ENCODE measurements at places on chromosomes 2 and 18.

DNA sequence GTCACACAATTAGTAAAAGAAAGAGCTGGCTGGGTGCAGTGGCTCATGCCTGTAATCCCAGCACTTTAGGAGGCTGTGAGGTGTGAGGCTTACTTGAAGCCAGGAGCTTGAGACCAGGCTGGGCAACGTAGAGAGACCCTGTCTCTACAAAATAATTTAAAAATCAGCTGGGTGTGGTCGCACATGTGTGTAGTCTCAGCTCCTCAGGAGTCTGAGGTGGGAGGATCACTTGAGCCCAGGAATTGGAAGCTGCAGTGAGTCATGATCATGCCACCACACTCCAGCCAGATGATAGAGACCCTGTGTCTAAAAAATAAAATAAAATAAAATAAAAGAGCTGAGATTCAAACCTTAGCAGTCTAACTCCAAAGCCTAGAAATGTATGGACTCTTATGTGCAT is 39.0 kb upstream of the NEDD4L start:
- no peak for DNase-seq

DNA sequence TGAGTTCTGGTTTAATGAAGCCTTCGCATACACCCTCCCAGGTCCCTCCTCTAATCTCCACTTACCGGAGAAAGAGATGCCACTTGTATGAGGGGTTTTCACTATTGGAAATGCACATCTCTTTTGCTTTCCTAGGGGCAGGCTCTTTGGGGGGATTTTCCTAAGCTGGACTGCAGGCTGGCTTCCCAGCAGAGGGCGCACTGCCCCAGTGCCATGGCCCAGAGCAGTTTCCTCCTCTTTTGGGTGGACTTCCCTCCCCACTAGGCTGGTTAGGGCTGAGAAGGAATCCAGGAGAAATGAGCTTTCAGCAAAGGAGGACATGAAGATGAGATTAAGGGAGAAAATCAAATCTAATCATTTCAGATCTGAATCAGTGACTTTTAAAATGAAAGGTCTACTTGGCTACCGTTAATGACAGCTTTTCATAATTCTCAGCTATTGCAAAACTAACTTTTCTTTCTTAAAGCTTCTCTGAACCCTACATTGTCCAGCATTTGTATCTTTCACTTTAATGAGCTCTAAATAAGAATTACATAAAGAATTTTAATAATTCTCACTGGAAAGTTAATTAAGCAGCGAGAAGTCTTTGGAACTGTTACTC is 784.1 kb upstream of the FANCL start:
- DNase-seq: no peak

DNA sequence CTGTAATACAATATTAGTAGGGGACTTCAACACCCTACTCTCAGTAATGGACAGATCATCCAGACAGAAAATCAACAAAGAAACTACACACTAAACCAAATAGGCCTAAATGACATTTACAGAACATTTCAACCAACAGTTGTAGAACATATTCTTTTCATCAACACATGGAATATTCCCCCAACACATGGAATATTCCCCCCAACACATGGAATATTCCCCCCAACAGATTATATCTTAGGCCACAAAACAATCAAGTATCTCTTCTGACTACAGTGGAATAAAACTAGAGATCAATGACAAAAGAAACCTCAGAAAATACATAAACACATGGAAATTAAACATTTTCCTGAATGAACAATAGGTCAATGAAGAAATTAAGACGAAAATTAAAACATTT is 187.2 kb upstream of the RBBP8 start:
- DNase-seq: no peak

DNA sequence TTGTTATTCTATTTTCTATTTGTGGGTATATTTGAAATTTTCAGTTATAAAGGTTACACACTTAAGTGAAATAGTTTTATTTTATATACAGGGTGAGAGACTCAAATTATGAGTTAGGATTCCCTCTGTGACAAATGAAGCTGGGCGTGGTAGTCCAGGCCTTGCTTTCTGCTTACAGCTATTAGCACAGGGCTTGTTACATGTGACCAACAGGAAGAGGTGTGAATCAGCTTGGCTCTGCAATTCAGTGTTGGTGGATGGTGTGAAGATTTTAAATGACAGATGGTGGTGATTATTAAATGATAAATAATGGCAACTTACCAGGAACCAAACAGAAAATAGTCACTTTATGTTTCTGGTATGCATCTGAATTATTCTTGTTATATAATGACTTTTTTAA is 64.4 kb upstream of the NOSTRIN start:
- DNase-seq: no peak

- DNase-seq: peak; percentile 43
These were observed 23.0 kb downstream of the CDC42EP3 start for GRCh38 chr2:37648331-37649011.

GRCh38 chr2:201403880-201404279 is 46.7 kb upstream of the FLACC1 start:
- no peak for DNase-seq

- DNase-seq: no peak
These were observed 130.7 kb downstream of the UBE2E3 start for GRCh38 chr2:181111059-181111458.

DNA sequence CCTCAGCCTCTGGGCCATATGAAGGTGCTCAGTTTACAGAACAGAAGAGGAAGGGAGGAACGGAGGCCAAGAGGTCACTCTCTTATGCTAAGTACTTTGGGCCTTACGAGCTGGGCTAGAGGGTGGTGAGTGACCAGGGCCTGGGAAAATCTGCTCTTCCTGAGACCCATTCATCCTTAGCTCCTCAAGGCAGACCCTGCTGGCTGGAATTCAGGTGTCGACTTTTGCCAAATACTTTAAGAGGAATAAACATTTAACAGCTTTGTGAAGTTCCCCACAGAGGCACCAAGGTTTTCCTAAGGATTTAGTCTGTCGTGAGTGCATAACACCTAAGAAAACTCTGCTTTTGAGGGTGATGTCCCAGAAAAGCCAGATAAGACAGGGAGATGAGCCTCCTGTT is 129.7 kb upstream of the SIX2 start:
- no peak for DNase-seq

DNA sequence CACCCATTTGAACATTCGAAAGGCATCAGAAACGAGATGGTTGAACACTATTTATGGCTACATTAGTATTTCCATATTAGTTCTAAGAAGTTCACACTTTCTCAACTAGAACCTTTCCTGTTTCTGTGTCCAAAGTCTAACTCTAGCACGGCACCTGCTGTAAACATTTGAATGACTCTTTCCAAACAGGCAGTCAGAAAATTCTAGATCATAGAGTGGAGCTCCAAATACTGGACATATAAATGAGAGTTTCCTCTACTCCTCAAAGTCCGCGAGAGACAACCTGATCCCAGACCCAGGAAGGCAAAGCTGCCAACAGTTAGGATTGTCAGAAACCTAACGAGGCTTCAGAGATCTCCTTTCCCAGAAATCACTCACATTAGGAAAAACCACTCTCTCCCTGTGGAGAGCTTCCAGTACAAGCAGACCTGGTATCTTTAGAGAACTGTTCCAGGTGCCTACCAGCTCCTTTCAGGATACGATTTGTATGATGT is 10.6 kb downstream of the RND3 start:
- no peak for DNase-seq

GRCh38 chr2:74425523-74425922 is 4.0 kb downstream of the WDR54 start:
- no peak for DNase-seq

DNA sequence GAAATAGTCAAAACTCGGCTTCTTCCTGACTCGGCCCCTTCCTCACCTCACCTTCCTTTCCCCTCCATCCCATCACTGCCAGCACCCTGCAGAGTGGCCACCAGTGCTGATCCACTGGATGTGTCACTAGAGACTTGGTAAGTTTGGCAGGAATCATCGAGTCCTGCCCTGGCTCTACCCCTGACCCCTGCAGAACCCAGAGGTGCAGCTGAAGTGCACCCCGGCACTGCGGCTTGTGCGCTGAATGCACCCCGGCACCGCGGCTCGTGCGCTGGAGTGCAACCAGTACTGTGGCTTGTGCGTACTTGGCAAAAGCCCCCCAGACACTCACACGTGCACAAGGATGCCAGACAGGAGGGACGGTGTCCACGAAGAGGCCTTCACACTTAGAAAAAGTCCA is 206.5 kb downstream of the SNTG2 start:
- no peak for DNase-seq

DNA sequence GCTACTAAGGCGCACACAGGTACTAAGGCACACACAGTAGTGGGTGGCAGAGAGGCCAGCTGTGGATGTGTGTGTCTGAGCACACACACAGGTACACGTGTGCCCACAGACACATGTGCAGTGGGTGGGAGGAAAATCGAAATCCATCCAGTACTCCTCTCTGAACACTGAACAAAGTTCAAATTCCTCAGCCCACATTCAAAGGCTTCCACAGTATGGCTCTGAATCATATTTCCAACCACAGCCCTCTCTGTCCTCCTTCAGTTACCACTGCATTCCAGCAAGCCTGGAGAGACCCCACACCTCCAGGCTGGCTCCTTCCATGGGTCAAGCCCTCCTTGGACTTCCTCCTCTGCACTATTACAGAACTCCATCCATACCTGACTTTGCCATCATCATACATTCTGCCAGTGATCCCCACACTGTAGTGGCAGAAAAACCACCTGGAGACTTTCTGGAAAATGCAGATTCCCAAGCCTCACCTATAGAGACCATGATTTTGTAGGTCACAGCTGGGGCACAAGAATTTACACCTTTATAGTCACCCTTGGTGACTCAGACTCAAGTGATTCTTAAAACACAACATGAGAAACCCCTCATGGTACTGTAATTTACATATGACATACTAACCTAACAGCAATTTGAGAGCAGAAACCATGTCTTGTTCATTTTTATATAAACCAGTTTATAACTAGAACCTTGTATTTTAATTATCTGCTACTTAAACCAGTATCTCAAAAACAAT is 31.4 kb downstream of the EPG5 start:
- DNase-seq: no peak

DNA sequence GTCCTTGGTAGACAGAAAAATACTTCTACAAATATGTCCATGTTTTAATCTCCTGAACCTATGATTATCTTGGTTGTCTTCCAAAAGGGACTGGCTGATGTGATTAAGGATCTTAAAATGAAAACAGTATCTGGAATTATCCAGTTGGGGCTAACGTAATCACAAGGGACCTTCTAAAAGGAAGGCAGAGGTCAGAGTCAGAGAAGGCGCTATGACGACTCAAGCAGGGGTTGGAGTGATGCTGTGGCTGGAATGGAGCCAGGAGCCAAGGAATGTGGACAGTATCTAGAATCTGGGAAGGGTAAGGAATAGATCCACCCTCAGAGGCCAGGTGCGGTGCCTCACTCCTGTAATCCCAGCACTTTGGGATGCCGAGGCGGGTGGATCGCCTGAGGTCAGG is 4.2 kb upstream of the USP14 start:
- DNase-seq: no peak

DNA sequence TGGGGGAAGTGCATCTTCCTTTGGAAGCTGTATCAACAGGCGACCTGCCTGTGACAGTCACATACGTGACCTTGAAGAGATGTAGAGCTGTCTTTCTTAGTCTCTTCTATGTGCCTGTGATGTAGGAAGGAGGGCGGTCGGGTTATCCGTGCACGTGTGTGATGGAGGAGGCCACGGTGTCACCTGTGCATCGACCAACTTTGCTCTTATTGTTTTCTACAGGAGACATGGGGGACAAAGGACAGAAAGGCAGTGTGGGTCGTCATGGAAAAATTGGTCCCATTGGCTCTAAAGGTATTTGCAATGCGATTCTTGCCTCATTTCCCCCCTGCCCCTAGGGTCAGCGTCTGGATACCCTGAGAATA is 20.7 kb upstream of the ALLC start:
- no peak for DNase-seq

- no peak for DNase-seq
These were observed 307.1 kb downstream of the TSN start for GRCh38 chr2:122062506-122062905.

GRCh38 chr18:24959051-24959476 is 392.9 kb downstream of the ZNF521 start:
- no peak for DNase-seq
